ENCODE measurements at places on chromosomes 5 and 9. TPM values are rescaled to one million over a fixed set of nuclear protein-coding genes. Genes with fewer than 3 reads are reported as not detected.

GRCh38 chr9:134892820-134893420 lies 12.3 kb downstream of the FCN2 start:
- no peak overlapping the region for H3K4me3 ChIP-seq
- no peaks in the 10 kb centered on the region for H3K27me3 ChIP-seq
- H3K36me3 ChIP-seq, result no peaks in the 10 kb centered on the region
- DNase-seq, result no peak

GRCh38 chr5:113067635-113068344 lies 91.2 kb downstream of the DCP2 start:
- H3K4me3 ChIP-seq, result no peak overlapping the region
- H3K4me1 ChIP-seq, result peaks cover 15% of the 10 kb centered on the region
- peaks cover 7% of the 10 kb centered on the region for H3K36me3 ChIP-seq

DNA sequence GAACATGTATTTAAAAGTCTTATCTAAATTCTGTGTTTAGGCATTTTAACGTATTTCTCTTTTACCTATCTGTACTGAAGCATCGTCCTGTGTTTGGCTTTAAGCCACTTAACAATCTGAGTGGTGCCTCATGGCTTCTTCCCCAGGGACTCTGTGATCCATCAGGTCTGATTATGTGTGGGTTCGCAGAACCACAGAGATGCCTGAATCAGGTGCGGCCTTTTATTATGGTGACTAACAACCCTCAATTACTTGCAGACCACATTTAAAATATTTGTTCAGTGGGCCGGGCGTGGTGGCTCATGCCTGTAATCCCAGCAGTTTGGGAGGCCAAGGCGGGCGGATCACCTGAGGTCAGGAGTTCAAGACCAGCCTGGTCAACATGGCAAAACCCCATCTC lies 39.6 kb upstream of the SAP30L start:
- no peaks in the 10 kb centered on the region for H3K36me3 ChIP-seq
- no peak for DNase-seq
- H3K27ac ChIP-seq, result no peak overlapping the region
- H3K27me3 ChIP-seq, result no peaks in the 10 kb centered on the region
- H3K4me3 ChIP-seq, result no peak overlapping the region

DNA sequence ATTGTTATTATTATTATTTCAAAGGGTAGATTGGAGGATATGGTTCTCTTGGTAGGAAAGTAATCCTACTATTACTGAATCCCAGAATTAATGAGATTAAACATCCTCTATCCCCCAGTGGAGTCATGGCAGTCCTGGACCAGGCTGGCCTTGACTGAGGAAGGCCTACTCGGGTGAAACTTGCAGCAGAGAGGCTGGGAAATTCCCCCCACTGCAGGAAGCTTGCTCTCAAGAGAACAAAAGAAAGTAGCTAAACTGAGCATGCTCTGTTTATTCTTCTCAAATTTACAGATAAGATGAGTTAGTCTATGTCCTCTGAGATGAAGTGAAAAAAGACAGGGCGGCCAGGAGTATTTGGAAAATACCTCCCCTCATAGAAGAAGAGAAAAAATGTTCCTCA lies 233.9 kb upstream of the RPS23 start:
- no peaks in the 10 kb centered on the region for H3K27me3 ChIP-seq
- DNase-seq, result no peak
- no peak overlapping the region for H3K27ac ChIP-seq

DNA sequence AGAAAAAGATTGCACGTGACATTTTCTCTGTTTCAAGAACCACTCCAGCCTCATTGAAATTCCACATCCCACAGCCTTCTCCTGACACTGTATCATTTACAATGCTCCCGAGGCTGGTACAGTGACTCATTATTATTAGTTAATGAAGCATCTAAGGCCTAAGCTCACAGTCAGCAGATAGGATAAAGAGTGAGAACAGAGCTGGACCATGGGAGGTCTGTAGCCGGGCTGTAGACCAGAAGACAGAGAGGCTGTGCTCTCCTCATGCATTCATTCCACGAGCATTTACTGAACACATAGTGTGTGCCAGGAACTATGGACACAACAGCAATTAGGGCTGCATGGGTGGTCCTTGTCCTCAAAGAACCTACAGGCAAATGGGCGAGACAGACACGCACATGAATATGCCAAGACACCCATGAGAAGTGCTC lies 47.3 kb upstream of the GALNT10 start:
- H3K4me3 ChIP-seq, result no peak overlapping the region
- H3K27ac ChIP-seq, result no peak overlapping the region
- no peaks in the 10 kb centered on the region for H3K36me3 ChIP-seq
- no peak for DNase-seq

- H3K4me1 ChIP-seq, result no peaks in the 10 kb centered on the region
- DNase-seq, result no peak
- no peaks in the 10 kb centered on the region for H3K36me3 ChIP-seq
- no peak overlapping the region for H3K4me3 ChIP-seq
These were observed 20.3 kb downstream of the DBH start for GRCh38 chr9:133656211-133657119.

DNA sequence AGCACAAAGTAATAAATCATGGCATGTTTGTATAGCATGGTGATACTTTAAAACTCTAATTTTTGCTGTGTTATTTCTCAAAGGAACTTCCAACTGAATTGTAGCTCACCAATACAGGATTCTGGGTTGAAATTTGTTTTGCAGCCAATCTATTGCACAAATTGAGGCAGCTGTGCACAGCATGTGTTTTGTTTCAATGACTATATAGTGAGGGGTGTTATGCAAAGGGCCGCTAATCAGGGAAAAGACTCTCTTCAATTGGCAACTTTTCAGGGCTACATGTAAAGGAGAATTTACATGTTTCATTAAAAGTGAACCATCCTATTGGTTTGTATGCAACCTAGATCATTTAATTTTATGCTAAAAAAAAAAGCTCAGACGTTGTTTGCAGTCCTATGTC lies 44.6 kb downstream of the PLPPR1 start:
- no peaks in the 10 kb centered on the region for H3K27me3 ChIP-seq
- no peak for DNase-seq
- H3K4me1 ChIP-seq, result peaks cover 2% of the 10 kb centered on the region
- no peak overlapping the region for H3K27ac ChIP-seq

DNA sequence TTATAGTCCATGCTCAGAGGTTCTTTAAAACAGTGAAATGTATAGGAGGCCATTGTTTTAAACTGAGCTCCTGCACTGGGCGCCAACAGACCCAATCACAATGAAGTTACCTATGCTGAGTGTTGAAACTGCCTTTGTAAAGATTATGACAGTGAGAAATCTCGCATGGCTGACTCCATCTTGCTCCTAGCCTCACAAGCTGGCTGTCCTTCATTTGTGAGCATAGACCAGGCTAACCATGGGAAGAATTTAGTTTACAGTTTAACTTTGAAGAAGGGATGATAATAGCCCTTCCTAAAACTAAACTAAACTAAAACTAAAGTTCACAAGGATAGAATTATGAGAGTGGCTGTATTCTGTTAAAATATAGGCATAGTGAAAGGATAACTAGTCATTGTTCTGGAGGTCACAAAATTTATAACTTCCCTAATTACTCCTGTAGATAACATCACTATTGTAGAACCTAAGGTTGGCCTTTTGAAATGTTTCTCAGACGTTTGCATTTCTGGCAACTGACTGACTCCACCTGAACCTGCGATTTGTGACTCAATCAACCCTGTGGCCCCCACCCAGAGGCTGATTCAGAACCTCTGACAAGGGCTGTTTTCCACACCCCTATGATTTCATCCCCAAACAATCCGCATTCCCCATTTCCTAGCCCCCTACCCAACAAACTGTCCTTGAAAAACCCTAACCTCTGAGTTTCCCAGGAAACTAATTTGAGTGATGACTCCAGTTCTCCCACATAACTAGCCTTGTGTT lies 59.1 kb downstream of the HMHB1 start:
- H3K27me3 ChIP-seq, result no peaks in the 10 kb centered on the region
- H3K27ac ChIP-seq, result no peak overlapping the region

DNA sequence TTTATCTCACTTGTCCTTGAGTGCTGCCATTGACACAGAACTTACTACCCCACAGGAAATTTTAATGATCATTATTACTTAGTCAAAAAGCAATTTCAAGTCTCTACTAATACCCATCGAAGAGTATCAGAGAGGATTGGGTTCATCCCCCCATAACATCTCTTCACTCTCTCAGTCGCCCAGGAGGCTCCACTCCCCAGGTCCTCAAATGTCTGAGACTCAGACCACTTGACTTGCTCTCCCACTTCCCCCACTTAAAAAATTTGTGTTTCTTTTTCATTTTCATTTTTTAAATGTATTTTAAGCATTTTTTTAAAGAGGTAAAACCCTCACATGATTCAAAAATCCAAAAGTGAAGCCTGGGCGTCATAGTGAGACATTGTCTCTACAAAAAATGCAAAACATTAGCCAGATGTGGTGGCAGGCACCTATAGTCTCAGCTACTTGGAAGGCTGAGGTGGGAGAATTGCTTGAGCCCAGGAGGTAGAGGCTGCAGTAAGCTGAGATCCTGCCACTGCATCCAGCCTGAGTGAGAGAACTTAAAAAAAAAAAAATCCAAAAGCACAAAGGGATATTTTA lies 56.8 kb upstream of the TRAF1 start:
- DNase-seq, result no peak
- H3K36me3 ChIP-seq, result no peaks in the 10 kb centered on the region
- no peaks in the 10 kb centered on the region for H3K4me1 ChIP-seq

GRCh38 chr5:157520911-157521703 lies 54.5 kb downstream of the ADAM19 start:
- no peaks in the 10 kb centered on the region for H3K36me3 ChIP-seq
- H3K27me3 ChIP-seq, result no peaks in the 10 kb centered on the region
- H3K4me1 ChIP-seq, result no peaks in the 10 kb centered on the region
- no peak overlapping the region for H3K4me3 ChIP-seq
- H3K27ac ChIP-seq, result no peak overlapping the region
- no peak for DNase-seq

DNA sequence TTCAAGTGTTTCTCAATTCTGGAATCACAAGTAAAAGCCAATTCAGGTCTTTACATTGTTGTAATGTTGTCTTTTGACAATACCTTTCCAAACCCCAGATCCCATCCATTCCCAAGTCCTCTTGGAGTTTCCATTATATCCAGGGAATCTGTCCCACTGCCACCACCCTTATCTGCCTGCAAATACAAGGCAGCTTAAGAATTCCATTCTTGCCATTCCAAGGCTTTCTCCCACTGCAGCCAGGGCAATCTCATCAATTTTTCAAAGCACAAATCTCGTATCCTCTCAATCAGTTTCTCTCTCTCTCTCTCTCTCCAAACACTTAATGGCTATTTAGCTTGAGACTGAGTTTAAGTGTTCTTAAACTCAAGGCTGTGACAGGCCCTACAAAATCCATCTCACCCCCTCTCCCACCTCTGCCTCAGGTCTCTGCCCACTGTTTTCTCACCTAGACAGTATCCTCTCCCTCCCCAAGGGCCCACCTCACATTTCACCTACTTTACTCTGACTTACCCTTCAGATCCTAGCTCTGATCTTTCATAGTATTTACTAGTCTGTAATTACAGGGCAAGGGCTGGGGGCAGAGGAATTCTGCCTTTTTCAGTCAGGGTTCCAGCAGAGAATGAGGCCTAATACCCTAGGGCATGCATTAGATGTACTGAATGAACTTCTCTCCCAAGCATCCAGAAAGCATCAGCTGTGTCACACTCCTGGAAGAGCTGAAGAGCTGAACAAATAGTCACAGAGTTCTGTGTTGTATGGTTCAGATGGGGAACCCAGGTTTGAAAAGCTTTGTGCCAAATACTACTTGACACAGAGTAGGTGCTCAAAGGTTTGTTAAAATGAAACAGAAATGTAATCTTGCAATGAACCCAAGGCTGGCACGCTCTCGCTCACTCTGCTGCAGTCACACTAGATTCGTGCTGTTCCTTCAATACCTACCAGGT lies 46.0 kb downstream of the RAPGEF1 start:
- H3K27ac ChIP-seq, result no peak overlapping the region
- no peaks in the 10 kb centered on the region for H3K36me3 ChIP-seq
- H3K4me1 ChIP-seq, result peaks cover 27% of the 10 kb centered on the region

DNA sequence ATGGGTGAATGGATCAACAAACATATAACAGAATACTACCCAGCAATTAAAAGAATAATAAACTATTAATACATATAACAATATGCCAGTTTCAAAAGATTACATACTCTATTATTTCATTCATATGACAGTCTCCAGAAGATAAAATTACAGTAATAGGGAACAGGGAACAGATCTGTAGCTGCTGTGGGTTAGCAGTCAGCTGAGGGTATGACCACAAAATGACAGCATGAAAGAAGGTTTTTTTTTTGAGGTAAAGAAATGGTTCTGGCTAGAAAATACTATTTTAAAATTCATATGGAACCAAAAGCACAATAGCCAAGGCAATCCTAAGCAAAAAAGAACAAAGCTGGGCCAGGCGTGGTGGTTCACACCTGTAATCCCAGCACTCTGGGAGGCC lies 73.0 kb upstream of the NR5A1 start:
- H3K27me3 ChIP-seq, result no peaks in the 10 kb centered on the region
- H3K4me3 ChIP-seq, result no peak overlapping the region
- DNase-seq, result no peak
- peaks cover 6% of the 10 kb centered on the region for H3K4me1 ChIP-seq

GRCh38 chr5:45774528-45774927 lies 78.3 kb upstream of the HCN1 start:
- no peaks in the 10 kb centered on the region for H3K36me3 ChIP-seq
- no peak overlapping the region for H3K27ac ChIP-seq
- no peak for DNase-seq

GRCh38 chr5:181020688-181021087 lies 19.4 kb upstream of the BTNL9 start:
- no peaks in the 10 kb centered on the region for H3K36me3 ChIP-seq
- no peak overlapping the region for H3K27ac ChIP-seq
- no peak for DNase-seq
- no peaks in the 10 kb centered on the region for H3K27me3 ChIP-seq
- H3K4me3 ChIP-seq, result no peak overlapping the region

- no peaks in the 10 kb centered on the region for H3K4me1 ChIP-seq
- no peak overlapping the region for H3K4me3 ChIP-seq
- H3K27ac ChIP-seq, result no peak overlapping the region
- H3K36me3 ChIP-seq, result no peaks in the 10 kb centered on the region
- no peaks in the 10 kb centered on the region for H3K27me3 ChIP-seq
These were observed 236.6 kb downstream of the PJA2 start for GRCh38 chr5:109173036-109173794.

The CBY3 gene
- total RNA-seq, result 1.4 TPM

The STXBP1 gene
- total RNA-seq, result 60.9 TPM

The KIF24 gene
- 3.9 TPM for total RNA-seq

The UBE2QL1 gene
- total RNA-seq, result 0.43 TPM

The TMEM8B gene
- total RNA-seq, result 7.5 TPM

The ARID3C gene
- not detected for total RNA-seq

The PCDHA9 gene
- total RNA-seq, result 0.36 TPM

Measured in H1 (cell line).